ENCODE measurements at places on chromosomes 1 and 21.

DNA sequence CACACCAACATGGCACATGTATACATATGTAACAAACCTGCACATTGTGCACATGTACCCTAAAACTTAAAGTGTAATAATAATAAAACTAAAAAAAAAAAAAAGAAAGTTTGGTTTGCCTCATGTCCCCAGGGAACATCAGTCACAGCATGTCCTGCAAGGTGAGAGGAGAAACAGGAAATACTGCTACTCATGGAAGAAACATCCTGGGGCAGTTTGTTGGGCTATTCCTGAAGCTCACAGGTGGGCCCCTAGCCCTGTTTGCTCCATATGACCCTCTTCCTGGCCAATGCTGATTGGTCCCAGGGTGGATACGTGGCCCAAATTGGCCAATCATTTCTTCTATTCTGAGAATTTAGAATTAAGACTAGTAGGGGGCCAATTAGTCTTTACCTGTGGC, 103.4 kb upstream of the ADAR start:
- no peak for DNase-seq

GRCh38 chr1:163875200-163875926, 553.6 kb downstream of the NUF2 start:
- DNase-seq: peak; percentile 97

GRCh38 chr1:55696891-55697290, 481.7 kb upstream of the USP24 start:
- peak; percentile 42 for DNase-seq

- DNase-seq: peak; percentile 73
Observed at GRCh38 chr1:16111771-16112595, 38.5 kb upstream of the FAM131C start.

- peak; percentile 56 for DNase-seq
Observed at GRCh38 chr1:185152187-185152767, 4.5 kb downstream of the TRMT1L start.

DNA sequence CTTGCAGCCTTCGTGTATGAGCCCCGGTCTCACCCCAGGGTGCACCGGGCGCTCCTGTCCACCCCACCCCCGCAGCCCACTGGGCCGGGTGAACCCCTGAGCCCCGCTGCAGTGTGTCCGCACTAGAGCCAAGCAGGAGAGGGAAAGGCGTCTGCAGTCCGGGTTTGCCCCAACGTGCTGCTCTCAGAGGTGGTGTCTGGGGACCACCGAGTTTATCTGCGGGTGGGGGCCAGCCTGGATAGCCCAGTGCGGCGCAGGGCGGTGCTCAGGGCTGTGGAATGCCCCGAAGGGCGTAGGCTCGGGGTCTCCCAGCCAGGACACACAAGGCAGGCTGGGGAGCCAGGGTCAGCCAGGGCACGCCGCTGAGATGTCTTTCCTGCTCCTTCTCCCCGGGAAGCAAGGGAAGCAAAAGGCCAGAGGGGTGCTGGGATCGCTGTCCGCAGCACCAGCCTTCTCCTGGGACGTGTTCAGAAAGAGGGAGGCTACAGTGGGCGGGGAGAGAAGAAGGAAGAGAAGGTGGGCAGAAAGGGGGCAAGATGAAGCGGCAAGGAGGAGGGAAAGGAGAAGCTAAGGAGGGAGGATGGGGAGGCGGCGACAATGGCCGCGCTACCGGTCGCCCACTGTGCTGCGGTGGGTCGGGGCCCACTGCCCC, 56.6 kb downstream of the MAB21L3 start:
- DNase-seq: peak; percentile 20

DNA sequence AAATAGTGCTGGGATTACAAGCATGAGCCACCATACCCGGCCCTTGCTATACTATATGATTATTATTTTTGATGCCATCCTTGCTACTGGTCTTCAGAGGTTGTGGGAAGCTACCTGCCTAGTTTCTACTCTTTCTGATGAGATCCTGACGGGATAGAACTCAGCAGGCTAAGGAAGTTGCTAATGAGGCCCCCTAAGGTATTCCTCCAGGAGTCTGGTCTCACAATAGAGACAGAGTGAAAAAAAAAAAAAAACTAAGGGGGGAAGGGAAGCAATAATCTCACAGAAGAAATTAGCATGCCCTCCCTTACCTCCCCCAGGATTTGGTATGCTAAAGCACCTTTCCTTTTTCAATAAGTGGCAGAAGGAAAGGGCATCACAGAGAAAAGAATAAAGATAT, 17.6 kb downstream of the INTS3 start:
- no peak for DNase-seq

- DNase-seq: no peak
Observed at GRCh38 chr1:243587823-243588560, 262.1 kb downstream of the AKT3 start.

DNA sequence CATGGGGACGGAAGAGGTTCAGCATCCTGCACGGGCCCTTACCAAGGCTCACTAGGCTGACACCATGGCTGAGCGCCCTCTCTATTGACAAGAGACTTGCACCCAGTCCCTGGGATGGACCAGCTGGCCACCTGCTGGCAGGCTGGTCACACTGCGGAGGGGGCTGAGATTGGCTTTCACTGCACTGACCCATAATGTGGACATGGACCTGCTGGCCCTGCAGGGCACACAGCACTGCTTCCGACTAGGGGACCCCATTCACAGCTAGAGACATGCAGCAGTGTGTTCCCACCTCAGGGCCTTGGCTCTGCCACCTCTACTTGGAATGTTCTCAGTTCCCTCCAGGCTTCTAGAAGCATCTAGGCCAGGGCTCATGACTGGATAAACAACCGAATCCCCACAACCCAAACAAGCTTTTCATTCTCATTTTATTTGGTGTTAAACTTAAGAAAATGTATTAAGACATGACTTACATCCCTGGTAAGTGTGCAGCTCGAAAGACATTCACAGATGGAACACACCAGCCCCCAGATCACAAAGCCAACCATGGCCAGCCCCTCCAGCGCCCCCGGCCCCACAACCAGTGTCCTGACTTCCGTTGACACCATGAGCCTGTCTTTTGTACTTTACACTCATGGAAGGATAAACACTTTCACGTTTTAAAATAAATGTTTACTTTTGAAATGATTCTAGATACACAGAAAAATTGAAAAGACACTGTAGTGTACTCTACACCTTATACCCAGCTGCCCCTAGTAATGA, 9.3 kb upstream of the SRARP start:
- DNase-seq: peak; percentile 45

- DNase-seq: peak; percentile 14
Observed at GRCh38 chr1:217525773-217526490, 105.0 kb downstream of the GPATCH2 start.

- peak; percentile 37 for DNase-seq
Observed at GRCh38 chr1:32816676-32817158, 441 bp downstream of the YARS1 start.

DNA sequence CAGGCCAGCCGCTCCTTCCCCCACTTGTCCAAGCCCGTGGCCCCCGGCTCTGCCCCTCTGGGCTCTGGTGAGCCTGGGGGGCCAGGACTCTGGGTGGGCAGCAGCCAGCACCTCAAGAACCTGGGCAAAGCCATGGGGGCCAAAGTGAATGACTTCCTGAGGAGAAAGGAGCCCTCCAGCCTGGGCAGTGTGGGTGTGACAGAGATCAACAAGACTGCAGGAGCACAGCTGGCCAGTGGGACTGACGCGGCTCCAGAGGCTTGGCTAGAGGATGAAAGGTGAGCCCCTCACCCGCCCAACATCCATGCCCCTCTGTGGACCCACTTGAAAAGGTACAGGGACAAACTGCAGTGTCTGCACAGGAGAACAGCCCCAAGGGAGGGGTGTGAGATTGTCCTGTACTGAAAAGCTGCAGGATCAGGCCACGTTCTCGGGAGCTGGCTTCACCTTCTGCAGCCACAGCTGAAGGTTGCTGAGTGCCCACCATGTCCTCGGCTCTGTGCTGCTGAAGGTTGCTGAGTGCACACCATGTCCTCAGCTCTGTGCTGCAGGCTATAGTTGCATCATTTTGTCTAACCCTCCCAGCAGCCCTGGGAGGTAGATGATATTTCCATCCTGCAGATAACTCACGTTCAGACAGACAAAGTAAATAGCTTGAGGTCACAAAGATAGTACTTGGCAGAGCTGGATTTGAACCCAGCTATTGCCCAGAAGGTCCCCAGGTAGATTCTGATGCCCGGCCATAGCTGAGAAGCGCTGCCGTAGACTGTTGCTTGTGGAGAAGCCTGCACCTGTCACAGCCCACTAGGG, 618 bp downstream of the C1orf226 start:
- DNase-seq: no peak

DNA sequence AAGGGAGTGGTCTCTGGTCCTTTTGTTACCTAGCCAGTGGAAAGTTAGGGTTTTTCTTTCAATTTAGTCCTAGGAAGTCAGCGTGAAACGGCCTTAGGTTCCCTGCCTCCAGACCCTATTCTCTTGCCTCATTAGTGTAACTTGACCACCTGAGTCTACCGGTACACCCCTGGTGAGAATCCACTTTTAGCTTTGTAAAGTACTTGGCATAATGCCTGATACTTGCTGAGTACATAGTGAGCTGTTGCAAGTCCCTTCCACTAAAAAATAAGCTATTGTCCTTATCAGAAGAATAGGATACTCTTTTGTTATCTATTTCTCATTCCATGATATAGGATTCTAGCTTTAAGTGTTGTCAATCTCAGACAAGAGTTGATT, 228.8 kb downstream of the ST6GALNAC3 start:
- DNase-seq: no peak

DNA sequence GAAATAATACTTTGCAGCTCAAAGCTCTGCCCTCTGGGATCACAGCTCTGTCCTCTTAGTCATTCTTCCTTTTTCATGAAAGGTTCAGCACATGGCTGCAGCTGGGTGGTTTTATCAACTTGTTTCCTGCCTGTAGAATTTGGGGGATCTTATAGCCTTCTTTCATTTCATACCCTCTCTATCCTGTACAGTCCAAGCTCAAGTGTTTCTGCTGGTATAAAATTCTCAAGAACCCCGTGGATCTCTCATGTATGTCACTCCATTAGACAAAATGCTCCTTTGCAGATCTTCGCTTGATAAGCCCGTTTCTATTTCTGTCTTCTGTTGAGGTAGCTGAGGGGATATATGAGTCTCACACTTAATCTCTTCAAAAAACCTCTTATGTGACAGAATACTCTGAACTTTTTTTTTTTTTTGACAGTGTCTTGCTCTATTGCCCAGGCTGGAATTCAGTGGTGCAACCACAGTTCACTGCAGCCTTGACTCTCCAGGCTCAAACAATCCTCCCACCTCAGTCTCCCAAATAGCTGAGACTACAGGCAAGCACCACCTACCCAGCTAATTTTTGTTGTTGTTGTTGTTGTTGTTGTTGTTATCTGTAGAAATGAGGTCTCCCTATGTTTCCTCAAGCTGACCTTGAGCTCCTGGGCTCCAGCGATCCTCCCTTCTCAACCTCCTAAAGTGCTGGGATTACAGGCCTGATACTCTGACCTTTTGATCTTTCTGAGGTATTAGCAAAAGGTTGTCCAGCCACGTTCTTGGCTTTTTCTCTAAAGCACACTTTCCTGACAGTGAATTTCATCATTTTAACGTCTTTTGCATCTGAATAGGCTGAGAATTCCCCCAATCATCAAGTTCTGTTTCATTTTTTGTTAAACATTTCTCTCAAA, 24.6 kb upstream of the COL9A2 start:
- no peak for DNase-seq

DNA sequence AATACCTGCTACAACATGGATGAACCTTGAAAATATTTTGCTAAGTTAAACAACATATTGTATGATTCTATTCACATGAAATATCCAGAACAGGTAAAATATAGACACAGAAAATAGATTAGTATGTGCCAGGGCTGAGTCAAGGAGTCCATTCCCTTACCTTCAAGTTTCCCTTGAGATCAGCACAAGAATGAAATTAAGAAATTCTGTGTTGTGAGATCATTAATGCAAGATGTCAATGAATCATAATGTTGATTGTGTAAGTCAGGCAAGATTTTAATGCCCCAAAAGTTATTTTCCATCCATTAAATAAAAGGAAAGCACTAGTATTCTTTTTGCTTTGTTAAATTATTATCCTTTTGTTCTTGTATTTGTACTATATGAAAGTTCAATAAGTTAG, 139.4 kb downstream of the MRPL39 start:
- no peak for DNase-seq

DNA sequence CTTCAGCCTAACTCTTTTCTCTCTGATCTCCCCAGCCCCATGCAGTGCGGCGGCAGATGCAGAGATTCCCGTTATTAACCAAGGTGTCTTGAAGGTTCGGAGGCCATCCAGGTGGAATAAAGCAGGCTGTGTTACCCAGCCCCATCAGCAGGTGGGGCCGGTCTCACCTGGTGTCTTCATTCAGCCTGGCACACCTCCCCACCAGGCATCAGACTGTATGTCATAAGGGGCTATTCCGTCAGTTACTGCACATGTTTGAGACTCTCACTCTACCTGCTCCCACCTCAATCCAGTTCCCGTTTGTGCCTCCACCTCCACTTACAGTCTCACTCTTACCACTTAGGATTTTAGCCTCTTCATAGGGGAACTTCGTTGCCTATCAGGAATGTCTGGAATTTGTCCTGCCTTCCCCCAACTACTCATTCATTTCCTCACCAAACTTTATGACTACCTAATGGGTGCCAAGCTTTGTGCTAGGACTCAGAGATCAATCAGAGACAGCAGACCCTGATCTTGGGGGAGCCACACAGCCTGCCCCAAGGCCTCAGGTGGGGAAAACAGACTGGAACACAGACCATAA, 170.2 kb downstream of the PLPP3 start:
- DNase-seq: no peak

GRCh38 chr1:174197547-174197946, 38.2 kb downstream of the RABGAP1L start:
- no peak for DNase-seq

GRCh38 chr21:45060089-45060488, 14.3 kb upstream of the ADARB1 start:
- DNase-seq: no peak

GRCh38 chr1:207188901-207189300, 84.9 kb downstream of the C4BPA start:
- no peak for DNase-seq

DNA sequence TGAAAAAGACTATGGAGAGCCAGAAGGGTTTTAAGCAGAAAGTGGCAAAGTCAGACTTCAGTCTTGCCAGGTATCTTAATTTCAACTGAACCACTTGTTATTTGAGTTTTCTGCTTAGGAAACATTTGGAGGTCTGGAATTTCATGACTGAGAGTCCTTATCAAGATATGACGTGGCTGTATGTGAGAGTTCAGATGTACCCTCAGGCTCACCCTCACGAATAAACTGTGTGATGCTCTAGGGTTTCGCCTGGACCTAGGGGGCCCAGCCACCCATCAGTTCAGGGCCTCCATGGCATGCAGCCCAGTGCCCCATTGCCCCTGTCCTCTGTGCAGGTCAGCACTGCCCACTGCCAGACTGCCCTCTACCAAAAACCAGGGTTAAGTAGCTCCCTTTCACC, 30.6 kb upstream of the TADA1 start:
- no peak for DNase-seq

DNA sequence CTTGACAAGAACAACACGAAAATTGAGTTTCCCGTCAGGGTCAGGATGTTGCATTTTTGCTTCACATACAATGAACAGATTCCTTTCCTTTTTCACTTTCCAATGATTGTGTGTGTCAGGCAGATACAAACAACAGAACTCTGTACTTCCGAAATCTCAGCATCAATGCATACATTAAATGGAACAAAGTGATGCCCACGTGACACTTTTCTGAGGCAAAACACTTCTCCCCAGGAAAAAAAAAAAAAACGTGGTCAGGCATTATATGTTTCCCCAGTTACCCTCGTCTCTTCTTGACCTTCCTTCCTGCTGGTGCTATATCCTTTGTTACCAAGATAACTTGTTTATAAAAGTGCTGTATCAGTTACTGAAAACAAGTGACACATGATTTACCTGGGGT, 181.8 kb downstream of the ZNF281 start:
- no peak for DNase-seq

GRCh38 chr1:213003256-213003655, 12.4 kb downstream of the ANGEL2 start:
- no peak for DNase-seq

- DNase-seq: peak; percentile 83
Observed at GRCh38 chr1:159091607-159092031, 15.1 kb upstream of the AIM2 start.

Measured in fibroblast of skin of right quadriceps (primary cell).